SK-N-MC (cell line): ENCODE measurements at places on chromosomes 6 and 20.

- no peak for DNase-seq
Observed at GRCh38 chr6:35238843-35239289, 20.7 kb upstream of the ZNF76 start.

- no peak for DNase-seq
Observed at GRCh38 chr6:149410557-149410956, 10.5 kb downstream of the SUMO4 start.

GRCh38 chr6:161169035-161169434, 104.8 kb downstream of the AGPAT4 start:
- no peak for DNase-seq

DNA sequence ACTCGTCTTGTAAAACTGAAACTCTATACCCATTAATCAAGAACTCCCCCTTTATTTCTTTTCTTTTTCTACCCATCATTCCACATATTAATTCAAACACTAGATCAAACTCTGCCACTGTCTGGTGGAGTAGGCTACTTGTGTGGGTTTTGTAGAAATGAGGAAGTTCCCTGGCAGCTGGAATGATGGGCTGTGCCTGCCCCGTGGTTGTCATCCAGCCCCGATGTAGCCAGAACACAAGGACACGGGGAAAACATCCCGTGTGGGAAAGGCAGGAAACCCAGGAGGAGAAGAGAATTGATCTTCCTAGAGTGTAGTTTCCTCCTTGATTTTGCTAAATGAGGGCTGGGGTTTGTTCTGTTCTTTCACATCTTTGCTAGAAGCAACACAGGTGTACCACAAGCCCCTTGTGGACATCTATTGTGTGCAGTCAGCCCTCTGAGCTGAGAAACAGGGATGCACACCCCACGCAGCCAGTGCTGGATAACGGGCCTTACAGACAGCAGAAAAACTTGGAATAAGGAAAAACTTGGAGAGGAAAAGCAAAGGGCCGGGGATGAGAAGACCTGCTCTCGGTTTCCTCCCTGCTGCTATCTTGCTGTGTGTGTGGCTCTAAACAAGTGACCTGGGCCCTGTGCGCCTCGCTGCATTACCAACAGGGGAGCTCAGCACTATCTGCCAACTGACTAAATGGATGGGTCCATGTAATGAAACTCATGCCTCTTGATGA, 88.0 kb downstream of the SCML4 start:
- DNase-seq: no peak

DNA sequence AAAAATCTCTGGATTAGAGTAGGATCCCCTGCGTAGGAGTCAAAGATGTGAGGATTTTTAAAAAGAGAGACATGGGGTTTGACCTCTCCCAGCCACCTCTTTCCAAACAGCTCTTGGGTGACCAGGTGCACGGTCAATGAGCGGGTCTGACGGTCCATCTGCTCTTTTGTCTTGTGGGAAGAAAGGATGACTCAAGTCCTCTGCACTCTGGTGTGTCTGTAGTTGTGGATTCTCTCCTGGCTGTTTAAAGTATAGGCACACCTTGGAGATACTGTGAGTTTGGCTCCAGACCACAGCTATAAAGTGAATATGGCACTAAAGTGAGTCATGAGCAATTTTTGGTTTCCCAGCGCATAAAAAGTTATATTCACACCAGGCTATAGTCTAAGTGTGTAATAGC, 209.8 kb downstream of the BMP7 start:
- no peak for DNase-seq

GRCh38 chr6:15490242-15491100, 172.4 kb downstream of the DTNBP1 start:
- no peak for DNase-seq

- no peak for DNase-seq
Observed at GRCh38 chr20:15164726-15165125, 827.3 kb upstream of the FLRT3 start.

DNA sequence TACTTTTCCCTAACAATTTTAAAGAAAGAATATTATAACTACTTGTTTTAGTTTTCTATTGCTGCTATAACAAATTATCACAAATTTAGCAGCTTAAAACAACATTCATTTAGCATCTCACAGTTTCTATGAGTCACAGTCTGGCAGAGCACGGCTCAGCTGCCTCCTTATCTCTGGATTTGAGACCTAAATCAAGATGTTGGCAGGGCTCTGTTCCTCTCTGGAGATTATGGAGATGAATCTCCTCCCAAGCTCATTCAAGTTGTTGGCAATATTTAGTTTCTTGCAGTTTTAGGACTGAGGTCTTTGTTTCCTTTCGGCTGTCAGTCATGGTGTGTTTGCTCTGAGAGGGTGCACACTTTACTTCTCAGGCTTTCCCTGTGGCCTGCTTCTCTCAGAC, 1065.8 kb upstream of the EYS start:
- DNase-seq: no peak

DNA sequence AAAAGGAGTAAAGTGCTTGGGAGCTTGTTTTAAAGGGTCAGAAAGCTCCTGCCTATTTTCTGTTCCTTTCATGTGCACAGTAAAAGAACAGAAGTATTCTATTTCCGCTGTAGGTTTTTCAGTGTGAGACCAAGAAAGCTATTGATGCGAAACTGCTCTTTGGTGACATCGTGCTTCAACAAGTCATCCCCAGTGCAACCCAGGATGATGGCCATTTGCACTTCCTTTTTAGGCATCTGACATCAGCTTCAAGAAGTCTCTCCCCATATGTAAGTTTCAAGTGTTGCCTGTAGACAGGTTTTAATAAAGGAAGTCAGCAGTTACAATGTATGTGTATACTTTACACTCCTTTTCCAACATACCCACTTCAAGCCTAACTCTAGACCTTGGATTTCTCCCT, 131.6 kb downstream of the RFX6 start:
- no peak for DNase-seq
